ENCODE measurements at places on chromosomes 13 and 19. TPM values are rescaled to one million over a fixed set of nuclear protein-coding genes. Genes with fewer than 3 reads are reported as not detected.

DNA sequence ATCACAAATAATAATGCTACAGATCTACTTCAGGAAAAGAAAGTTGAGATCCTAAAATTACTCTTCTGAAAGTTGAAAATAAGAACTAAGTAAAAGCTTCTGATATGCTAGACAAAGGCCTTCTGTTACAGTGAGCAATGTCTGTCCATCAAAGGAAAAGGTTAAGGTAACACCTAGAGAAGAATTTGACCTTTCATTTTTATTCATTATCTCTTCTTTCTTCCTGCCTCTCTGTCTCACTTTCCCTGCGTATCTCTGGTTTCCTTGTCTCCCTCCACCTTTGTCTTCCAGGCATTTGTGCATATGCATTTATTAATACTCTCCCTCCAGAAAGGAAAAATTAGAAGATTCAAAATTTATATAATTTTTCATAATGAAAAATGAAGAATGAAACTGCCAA lies 49.0 kb downstream of the ZAR1L start:
- DNase-seq = no peak

DNA sequence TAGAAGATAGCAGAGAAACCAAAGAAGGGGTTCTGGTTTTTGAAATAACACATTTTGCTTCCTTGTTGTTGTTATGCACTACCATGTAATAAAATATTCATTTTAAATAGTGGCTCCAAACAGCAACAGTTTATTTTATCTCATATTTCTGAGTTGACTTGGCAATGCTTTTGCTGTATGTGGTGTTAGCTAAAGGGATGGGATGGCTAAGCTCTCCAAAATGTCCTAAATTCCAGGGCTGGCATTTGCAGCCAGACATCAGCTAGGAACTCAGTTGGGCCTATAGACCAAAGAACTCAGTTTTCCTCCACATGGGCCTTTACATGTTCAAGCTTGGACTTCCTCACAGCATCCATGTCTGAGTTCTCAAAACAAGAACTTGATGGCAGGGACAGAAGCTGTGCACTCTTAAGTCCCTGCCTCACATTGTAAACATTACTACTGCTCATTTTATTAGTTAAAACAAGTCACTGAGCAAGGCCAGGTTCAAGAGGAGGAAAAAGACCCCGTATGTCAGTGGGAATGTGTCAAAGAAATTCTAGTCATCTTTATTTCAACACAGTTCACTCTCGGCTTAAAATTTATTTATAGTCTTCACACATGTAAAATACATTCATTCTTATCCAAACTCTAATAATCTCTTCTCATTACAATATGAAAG lies 819.3 kb upstream of the PCDH20 start:
- no peak for DNase-seq

- no peak for DNase-seq
Observed at GRCh38 chr13:97460853-97461252, 26.9 kb downstream of the RAP2A start.

GRCh38 chr13:106047859-106048258 lies 487.6 kb downstream of the EFNB2 start:
- no peak for DNase-seq

GRCh38 chr19:35519291-35519690 lies 5.8 kb upstream of the DMKN start:
- no peak for DNase-seq

DNA sequence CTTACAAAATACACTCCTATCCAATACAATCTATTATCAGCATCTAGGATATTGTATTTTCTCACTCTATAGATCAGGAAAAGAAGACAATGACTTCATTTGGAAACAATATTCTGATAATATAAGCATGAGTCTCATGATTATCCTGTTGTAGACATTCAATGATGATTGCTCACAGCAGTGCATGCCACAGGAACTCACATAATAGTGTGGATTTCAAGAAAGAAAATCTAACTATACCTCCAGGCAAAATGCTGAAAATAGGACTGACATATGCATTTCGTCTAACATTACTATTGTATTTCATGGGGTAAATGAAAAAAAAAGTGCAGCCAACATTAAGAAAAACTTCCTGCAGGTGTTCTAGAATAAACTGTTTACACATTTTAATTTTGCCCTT lies 122.6 kb downstream of the POSTN start:
- no peak for DNase-seq

The ZNF560 gene
- total RNA-seq = 0.16 TPM

DNA sequence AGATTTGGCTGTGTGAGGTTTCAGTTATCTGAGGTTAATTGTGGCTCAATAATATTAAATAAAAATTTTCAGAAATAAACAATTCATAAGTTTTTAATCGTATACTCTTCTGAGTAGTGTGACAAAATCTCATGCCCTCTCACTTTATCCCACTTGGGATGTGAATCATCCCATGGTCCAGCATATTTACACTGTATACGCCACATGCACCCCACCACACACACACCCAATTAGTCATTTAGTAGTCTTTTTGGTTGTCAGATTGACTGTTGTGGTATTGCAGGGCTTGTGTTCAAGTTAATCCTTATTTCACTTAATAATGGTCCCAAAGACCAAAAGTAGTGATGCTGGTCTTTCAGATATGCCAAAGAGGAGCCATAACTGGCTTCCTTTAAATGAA lies 66.4 kb upstream of the PCDH9 start:
- no peak for DNase-seq

DNA sequence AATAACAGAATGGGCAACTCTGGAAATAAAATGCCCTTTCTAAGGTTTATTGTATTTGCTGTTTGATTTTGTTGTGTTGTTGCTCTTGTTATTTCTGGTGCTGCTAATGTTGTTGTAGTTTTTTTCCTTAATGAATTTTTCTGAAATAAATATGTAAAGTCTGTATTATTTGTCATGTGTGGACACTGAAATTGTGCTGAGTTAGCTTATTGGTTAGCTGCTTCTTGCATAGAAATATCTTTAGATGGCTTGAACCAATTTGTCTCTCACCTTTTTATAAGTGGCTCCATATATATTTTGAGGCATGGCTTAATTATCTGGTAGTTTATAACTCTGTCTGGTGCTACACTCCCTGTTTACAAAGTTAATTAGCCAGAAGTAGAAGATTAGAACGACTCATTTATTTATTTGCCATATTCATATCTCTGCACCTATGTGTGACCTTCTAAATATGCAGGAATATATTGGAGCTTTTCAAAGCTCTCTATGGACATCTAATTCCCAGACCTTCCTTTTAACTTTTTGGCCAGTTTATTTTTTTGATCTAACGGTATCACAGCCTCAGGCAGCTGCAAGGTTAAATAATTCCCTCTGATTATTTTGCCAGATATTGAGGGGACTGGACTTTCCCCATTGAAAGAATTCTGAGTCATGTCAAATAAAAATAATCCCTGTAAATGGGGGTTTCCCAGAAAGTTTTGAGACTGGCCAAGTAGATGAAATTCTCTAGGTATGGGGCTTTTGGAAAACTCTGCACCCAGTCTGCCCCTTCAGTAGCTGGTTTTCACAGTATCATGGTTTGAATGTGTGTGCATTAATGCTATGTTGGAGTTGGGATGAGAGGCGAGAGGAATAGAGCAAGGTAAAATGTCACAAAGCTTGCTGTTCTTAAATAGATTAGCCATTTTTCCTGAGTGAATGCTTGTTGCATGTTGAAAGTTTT lies 1331.7 kb upstream of the MIR17HG start:
- DNase-seq = no peak

GRCh38 chr13:65638572-65639168 lies 1591.5 kb downstream of the PCDH9 start:
- no peak for DNase-seq

The DLL3 gene
- total RNA-seq = not detected

GRCh38 chr13:31209172-31209840 lies 9.5 kb downstream of the B3GLCT start:
- no peak for DNase-seq

The SLITRK1 gene
- 0.05 TPM for total RNA-seq

The ZNF543 gene
- total RNA-seq = 6.1 TPM

DNA sequence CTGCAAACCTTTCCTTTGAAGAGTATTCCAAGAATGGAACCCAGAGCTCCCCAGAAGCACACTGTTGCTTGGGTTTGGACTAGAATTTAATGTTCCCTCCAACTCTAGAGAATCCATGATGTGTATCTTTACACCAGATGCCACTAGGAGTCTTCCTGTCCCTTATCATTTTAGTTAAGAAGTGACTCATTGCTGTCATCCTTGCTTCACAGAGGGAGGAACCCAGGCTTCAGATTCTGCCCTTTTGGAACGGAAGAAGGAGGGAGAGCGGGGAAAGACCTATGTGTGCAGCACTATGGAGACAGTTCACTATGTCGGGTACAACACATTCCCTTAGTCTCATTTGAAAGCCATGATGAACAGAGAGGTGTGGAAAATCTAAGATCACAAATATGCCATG lies 2.1 kb upstream of the ATP12A start:
- no peak for DNase-seq

GRCh38 chr13:113879494-113880360 lies 15.9 kb upstream of the GAS6 start:
- DNase-seq = peak; percentile 75

The NUP62 gene
- 26.8 TPM for total RNA-seq

The SLC10A2 gene
- total RNA-seq = not detected

DNA sequence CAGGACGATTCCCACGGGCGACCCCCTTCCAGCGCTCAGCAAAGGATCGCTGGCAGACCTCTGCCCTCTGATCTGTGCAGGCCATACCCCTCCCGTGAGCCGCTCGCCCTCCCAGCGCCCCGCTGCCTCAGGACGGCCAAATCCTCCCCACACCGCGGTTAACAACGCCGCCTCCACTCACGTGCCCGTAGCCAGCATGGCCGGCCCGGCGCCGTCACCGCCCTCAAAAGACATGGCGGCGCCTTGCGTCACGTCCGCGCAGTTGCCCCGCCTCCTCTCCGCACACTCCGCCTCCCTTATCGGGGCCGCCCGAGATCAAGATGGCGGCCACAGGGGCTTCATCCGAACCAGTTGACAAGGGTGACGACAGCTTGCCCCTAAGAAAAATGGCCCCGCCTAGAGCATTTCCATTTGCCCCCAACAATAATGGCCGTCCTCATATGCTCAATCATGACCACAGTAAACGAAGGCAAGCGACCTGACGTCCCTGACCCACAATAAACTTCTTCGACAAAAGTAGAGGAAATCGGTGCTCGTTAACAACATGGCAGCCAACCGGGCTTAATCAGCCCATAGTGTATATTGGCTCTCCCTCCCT lies 634 bp downstream of the AKT1S1 start:
- peak; percentile 99 for DNase-seq

GRCh38 chr13:105841286-105841685 lies 694.2 kb downstream of the EFNB2 start:
- DNase-seq = no peak

DNA sequence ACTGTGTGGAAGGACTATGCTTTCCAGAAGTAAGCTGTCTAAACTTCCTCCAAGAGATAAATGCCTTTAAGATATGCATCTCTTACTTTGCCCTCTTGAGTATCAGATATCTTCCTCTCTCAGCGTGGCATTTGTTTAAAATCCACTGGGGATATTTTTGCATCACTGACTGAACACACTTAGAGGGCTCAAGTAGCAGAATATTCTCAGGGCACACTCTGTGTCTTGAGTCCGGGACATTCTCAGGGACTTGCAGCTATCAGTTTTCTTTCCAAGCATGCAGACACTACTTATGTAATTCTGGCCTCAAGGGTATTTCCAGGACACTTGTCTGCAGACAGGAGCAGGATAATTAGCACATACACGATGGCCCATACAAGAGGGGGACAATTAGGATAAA lies 84.7 kb downstream of the ERCC5 start:
- no peak for DNase-seq

The SHFL gene
- total RNA-seq = 9.4 TPM

GRCh38 chr13:28493740-28494503 lies 1.0 kb downstream of the FLT1 start:
- DNase-seq = no peak

DNA sequence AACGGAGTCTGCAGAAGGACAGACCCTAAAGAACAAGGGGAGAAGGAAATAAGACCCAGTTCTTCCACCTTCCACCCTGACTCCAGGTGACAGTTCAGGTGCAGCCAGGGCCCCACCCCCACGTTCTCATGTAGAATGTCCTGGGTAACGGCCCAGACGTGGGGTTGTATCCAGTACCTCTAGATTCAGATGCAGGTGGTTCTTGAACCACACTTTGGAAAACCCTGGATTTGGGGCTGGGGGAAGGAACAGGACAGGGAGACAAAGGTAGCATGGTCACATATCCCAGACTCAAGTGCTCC lies 2.2 kb downstream of the DMPK start:
- DNase-seq = peak; percentile 46

- DNase-seq = no peak
Observed at GRCh38 chr19:6532244-6532999, 1.6 kb downstream of the TNFSF9 start.

GRCh38 chr13:102089177-102089576 lies 312.7 kb downstream of the FGF14 start:
- no peak for DNase-seq

The LILRA2 gene
- total RNA-seq = 1.3 TPM

Measured in cardiac septum (tissue), 1 donor.